RWPE1 (cell line): ENCODE measurements at places on chromosomes 3 and 15.

GRCh38 chr15:74913041-74913440 is 6.4 kb upstream of the FAM219B start:
- no peak for DNase-seq

GRCh38 chr15:27861171-27861570 is 237.9 kb downstream of the OCA2 start:
- DNase-seq, result no peak

- no peak for DNase-seq
Observed at GRCh38 chr3:104149154-104149553, 1217.6 kb upstream of the ALCAM start.

DNA sequence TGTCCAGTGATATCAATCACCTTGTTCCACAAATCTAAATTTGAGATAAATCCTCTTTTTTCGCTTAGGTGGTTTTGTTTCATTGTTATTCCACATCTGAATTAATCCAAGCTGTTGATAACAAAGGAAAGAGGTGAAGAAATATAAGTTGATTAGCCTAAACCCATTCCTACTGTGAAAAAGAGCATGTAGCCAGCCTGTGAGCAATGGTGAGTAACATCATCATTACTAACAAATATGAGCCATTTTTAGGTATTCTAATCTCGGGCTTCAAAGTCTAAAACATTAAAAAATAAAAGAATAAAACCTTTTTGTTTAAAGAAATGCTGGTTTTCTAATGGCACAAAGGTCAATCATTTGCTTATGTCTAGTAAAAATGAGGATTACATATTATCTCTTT is 52.1 kb upstream of the P3H2 start:
- peak; percentile 16 for DNase-seq

- DNase-seq, result no peak
Observed at GRCh38 chr3:134600206-134600605, 50.6 kb downstream of the KY start.

- DNase-seq, result no peak
Observed at GRCh38 chr3:43048470-43048869, 57.4 kb downstream of the POMGNT2 start.
